ENCODE measurements at places on chromosomes 13 and 19.

GRCh38 chr13:43368003-43368402 is 344.6 kb downstream of the DNAJC15 start:
- H3K27me3 ChIP-seq, result no peaks in the 10 kb centered on the region
- no peak overlapping the region for H3K4me3 ChIP-seq
- H3K4me1 ChIP-seq, result no peaks in the 10 kb centered on the region
- H3K27ac ChIP-seq, result no peak overlapping the region
- no peaks in the 10 kb centered on the region for H3K36me3 ChIP-seq
- no peak for DNase-seq

DNA sequence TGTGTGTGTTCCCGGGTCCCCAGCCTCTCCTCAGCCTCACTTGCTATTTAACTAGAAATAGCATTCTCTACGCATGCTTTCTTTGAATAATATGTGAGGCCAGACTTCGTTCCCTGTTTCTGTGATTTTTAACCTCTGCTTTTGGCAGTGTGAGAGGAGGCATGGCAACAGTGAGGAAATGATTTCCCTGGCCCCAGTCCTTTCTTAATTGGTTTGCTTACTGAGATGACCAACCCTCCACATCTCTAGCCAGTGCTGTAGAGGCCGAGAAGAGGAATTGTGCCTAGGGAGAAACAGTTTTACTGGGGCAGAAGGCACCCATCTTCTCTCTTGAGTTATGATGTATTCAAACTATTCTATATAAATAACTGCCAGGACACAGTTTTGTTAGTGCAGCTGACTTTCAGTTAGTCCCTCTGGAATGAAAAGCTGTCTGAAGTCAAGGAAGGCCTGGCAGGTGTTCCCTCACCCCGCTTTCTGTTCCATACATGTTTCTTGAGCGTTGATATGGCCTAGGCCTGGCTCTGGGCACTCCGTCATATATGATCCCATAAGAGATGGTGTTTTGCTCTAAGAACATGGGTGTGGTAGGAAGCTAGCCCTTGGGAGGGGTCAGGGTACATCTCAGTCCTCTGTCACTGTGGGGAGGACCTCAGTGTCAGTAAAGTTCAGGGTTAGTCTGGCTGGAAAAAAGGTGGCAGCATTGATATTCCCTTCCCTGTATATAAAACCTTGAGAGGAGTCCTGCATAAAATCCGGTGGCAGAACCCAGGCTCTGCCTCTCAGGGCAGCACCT is 73.7 kb upstream of the NPAS1 start:
- DNase-seq, result no peak
- no peak overlapping the region for H3K27ac ChIP-seq
- peaks cover 4% of the 10 kb centered on the region for H3K36me3 ChIP-seq
- H3K4me1 ChIP-seq, result peaks cover 28% of the 10 kb centered on the region

- no peak overlapping the region for H3K4me3 ChIP-seq
- no peak overlapping the region for H3K27ac ChIP-seq
- no peaks in the 10 kb centered on the region for H3K27me3 ChIP-seq
- H3K36me3 ChIP-seq, result no peaks in the 10 kb centered on the region
Measured at GRCh38 chr19:33429891-33430673, 56.6 kb downstream of the CEBPG start.

DNA sequence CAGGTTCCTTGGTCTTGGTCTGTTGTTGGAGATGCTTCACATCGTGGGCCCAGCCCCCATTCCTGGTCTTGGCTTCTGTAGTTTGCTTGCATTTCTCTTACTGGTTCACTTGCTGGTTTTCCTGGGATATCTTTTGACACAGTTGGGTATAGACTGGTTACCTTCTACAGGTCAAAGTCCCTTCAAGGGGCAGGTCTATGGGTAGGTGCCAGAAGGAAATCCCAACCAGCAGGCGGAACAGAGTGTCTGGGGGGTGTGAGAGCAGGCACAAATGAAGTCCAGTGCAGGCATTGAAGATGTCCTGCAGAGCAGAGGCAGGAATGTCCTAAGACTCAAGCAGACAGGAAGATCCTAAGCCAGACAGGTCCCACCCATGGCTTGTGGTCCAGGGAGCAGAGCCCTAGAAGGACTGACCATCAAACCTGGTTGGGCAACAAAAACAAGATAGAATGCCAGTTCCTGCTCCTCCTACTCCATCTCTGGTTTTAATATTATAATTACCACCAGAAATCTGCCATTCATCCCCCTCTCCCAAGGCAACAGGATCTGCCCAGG is 17.7 kb upstream of the WASF3 start:
- no peak for DNase-seq
- no peaks in the 10 kb centered on the region for H3K36me3 ChIP-seq
- H3K4me3 ChIP-seq, result no peak overlapping the region
- H3K27me3 ChIP-seq, result no peaks in the 10 kb centered on the region
- H3K4me1 ChIP-seq, result no peaks in the 10 kb centered on the region

DNA sequence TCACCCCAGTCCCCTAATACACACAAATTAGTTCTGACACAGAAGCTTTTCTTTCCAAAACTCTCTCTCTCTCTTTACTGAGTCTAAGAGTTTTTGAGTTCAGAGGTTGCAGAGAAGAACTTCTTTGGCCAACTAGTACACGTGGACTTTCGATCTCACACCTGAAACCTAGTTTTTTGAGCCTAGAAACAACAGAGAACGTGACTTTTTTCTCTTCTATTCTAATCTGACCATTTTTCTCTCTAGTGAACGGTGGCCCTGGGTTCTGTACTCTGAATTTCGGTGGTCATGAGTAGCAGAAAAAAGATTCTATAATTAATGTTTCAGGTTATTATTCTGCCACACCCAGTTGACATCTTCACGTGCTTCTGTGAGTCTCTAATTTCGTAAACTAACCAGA is 24.2 kb downstream of the PCDH20 start:
- no peak overlapping the region for H3K4me3 ChIP-seq
- H3K4me1 ChIP-seq, result no peaks in the 10 kb centered on the region
- DNase-seq, result no peak
- no peaks in the 10 kb centered on the region for H3K27me3 ChIP-seq
- H3K36me3 ChIP-seq, result no peaks in the 10 kb centered on the region
- H3K27ac ChIP-seq, result no peak overlapping the region

All from neuronal stem cell (in vitro differentiated cells).